ENCODE measurements at places on chromosomes 7 and 10.

GRCh38 chr10:1521741-1522140 lies 215.6 kb downstream of the ADARB2 start:
- no peak for DNase-seq

- DNase-seq, result no peak
Measured at GRCh38 chr10:101708073-101708472, 13.1 kb upstream of the FBXW4 start.

GRCh38 chr7:135102372-135102771 lies 45.5 kb upstream of the TMEM140 start:
- no peak for DNase-seq

DNA sequence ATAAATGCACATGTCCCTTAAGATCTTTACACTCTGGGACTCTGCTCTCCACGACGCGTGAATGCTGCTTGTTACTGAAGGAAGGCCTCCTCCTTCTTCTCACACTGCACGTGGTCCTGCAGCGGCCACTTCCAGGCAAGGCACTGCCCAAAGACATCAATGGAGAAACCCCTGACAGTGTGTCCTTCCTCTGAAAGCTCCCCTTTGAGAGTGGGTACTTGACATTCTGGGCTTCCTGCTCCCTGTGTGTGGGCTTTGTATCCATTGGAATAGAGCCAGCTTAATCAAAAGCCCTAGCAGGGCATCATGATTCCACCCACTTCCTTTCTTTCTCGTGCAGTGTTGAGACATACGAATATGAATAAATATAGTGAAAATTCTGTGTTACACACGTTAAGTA lies 69.7 kb upstream of the STK17A start:
- no peak for DNase-seq

DNA sequence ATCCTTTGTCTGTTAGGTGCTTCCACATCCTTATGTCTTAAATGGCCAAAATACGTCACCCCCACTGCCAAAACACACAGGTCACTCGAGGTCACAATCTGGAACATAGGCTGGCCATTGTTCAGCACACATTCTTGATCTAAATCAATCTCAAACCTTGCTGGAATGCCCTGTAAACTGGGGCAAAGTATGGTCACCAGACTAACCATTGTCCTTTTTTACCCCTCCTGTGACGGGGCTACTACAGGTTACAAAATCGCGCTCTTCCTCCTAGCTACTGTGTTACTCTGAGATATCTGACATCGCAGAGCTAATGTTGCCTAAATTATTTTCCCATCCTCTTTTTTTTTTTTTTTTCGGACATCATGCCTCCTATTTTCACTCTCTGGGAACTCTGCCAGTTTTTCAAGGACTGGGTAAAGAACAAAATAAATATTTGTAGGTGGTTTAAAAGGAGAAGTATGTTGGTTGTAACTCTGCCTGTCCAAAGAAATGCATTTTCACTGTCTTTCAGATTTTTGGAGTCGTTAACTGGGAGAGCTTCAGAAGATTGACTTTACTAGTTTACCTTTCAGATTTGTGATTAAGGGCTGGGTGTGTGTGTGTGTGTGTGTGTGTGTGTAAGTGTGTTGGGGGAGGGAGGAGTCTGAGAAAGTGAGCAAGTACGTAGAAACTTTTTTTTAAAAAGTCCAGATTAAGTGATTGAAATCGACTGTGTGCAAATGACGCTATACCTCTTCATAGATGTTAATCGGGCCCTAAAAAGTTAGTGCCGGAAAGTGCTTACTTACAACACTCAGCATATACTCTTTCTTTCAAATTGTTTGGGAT lies 942 bp upstream of the KIAA1217 start:
- DNase-seq, result no peak
